Ascending aorta (tissue), 2 donors: ENCODE measurements at places on chromosomes 1 and 21. TPM values are rescaled to one million over a fixed set of nuclear protein-coding genes. Genes with fewer than 3 reads are reported as not detected.
A peak's percentile ranks its signal among the peaks of the same experiment; 100 is the strongest.

DNA sequence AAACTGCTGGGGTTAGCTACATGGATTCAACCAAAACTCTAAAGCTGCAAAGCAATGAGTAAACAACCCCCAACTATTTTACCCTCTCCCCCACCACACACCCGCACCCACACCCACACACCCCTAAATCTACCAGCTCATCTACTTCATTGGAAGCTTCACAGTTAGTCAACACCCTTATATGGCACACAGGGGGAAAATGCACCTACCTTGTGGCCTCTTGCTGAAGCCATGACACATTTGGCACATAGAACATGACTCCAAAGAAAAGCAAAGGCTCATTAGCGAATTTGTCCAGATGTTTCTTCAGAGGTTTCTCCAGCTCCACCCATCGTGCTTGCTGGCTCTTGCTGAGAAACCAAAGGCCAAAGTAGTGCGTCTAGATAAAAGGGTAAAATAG lies 99.8 kb downstream of the PTPN14 start:
- no peak for DNase-seq
- H3K4me3 ChIP-seq = no peak overlapping the region
- H3K27me3 ChIP-seq = no peaks in the 10 kb centered on the region
- H3K36me3 ChIP-seq = no peaks in the 10 kb centered on the region

- H3K36me3 ChIP-seq = no peaks in the 10 kb centered on the region
- no peak overlapping the region for H3K27ac ChIP-seq
- H3K4me1 ChIP-seq = no peaks in the 10 kb centered on the region
- H3K4me3 ChIP-seq = no peak overlapping the region
Observed at GRCh38 chr1:33617451-33617850, 145.0 kb downstream of the ZSCAN20 start.

DNA sequence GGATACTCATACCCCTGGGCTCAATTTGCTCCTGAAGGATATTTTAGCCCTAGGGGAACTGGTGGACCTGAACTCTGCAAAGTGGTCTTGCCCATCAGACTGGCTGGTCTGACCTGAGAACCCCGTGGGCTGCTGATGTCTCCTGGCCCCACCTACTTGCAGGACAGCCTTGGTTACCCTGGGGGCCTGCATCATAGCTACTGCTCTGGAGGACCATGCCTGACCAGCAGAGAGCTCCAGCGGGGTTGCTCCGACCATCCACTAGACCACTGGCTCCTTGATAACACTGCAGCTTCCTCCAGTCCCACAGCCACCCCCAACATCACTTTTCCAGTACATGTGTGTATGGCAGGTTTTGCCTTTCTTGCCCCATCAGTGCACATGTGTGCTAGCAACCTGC lies 331.6 kb upstream of the BRINP3 start:
- H3K4me1 ChIP-seq = no peaks in the 10 kb centered on the region
- H3K36me3 ChIP-seq = no peaks in the 10 kb centered on the region
- H3K27ac ChIP-seq = no peak overlapping the region
- no peak for DNase-seq

- no peaks in the 10 kb centered on the region for H3K4me1 ChIP-seq
- no peak overlapping the region for H3K27ac ChIP-seq
- H3K36me3 ChIP-seq = peaks cover 6% of the 10 kb centered on the region
- no peak overlapping the region for H3K4me3 ChIP-seq
- no peaks in the 10 kb centered on the region for H3K27me3 ChIP-seq
- DNase-seq = no peak
Observed at GRCh38 chr1:26121854-26122773, 10.5 kb downstream of the PDIK1L start.

GRCh38 chr1:157404614-157405013 lies 147.7 kb downstream of the FCRL5 start:
- no peak overlapping the region for H3K27ac ChIP-seq
- H3K36me3 ChIP-seq = no peaks in the 10 kb centered on the region
- DNase-seq = no peak
- no peaks in the 10 kb centered on the region for H3K27me3 ChIP-seq
- H3K4me3 ChIP-seq = no peak overlapping the region

GRCh38 chr1:159906960-159907359 lies 7.0 kb upstream of the CFAP45 start:
- DNase-seq = no peak
- no peak overlapping the region for H3K27ac ChIP-seq
- H3K36me3 ChIP-seq = no peaks in the 10 kb centered on the region
- H3K27me3 ChIP-seq = no peaks in the 10 kb centered on the region

FABP3 gene
- 24.2 TPM for total RNA-seq

DNA sequence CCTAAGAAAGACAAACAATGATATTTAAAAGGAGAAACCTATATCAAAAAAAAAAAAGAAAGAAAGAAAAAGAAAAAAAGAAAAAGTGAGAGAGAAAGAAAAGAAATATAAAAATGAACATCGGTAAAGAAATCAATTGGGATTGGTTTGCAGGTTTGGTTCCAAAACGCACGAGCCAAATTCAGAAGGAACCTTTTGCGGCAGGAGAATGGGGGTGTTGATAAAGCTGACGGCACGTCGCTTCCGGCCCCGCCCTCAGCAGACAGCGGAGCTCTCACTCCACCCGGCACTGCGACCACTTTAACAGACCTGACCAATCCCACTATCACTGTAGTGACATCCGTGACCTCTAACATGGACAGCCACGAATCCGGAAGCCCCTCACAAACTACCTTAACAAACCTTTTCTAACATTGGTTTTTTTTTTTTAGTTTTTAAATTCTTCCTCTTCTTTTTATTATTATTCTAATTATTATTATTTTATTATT lies 11.7 kb downstream of the LHX9 start:
- no peak overlapping the region for H3K27ac ChIP-seq
- DNase-seq = no peak
- no peaks in the 10 kb centered on the region for H3K4me1 ChIP-seq

DNA sequence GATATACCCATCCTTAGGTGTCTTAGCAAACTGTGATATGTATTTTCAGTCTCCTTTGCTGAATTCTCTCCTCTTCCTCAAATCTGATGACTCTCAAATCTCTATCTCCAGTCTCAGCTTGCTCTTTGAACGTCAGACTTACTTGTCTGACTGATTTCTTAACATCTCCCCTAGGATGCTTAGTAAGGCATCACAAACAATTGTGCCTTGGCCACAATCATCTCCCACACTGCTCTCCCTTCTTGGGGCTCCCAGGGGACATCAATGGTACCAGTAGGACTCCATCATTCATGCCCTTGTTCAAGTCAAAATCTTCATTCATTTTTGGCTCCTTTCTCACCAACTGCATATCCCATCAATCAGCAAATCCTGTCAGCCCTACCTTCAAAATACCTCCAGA lies 42.0 kb downstream of the GNG12 start:
- no peak for DNase-seq
- H3K36me3 ChIP-seq = no peaks in the 10 kb centered on the region
- no peak overlapping the region for H3K4me3 ChIP-seq
- peaks cover 20% of the 10 kb centered on the region for H3K4me1 ChIP-seq

- DNase-seq = no peak
- H3K4me3 ChIP-seq = no peak overlapping the region
- no peaks in the 10 kb centered on the region for H3K4me1 ChIP-seq
- H3K36me3 ChIP-seq = no peaks in the 10 kb centered on the region
Observed at GRCh38 chr1:151593730-151594129, 18.1 kb upstream of the SNX27 start.

DNA sequence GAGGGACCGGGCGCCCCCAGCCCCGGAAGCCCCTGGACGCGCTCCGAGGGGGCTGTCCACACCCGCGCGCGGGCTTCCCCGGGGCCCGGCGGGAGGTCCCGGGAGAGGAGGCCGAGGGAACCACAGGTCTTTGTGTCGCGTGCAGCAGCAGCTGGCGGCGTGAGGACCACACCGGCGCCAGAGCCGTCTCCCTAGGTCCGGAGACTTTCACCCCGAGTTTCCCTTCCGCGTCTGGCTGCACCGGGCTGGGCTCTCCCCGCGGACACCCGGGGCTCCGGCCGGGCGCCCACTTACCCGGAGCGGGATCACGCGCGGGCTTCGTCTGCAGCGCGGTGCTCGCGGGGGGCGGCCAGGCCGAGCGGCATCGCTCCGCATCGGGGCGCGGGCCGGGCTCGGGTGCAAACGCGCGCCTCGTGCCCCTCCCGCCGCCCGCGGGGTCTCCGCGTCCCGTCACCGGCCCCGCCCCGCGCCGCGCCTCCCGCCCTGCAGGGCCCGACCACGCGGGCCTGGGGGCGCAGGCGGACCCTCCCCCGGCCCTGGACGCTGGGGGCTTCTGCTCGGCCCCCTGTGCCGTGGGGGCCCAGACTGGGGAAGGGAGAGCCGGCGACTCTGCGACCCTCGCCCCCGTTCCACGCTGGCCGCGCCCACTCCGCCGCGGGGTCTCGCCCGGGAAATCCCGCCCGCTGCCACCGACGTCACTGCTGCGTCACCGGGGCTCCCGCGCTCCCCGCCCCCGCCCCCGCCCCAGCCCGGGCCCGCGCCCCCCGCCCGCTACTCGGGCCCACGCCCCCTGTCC lies at the start of gene GNG4:
TSS of gene GNG4 (minus strand) at position 417 of the 796 bp plus-strand sequence. CDS start 65,946 bp downstream, outside the sequence.
- no peaks in the 10 kb centered on the region for H3K36me3 ChIP-seq
- no peak within 1 kb of the TSS for H3K27ac ChIP-seq
- H3K27me3 ChIP-seq = peaks cover 18% of the 10 kb centered on the region
- no peak for DNase-seq
- peaks cover 5% of the 10 kb centered on the region for H3K4me1 ChIP-seq
- peak within 1 kb of the TSS; percentile 54 for H3K4me3 ChIP-seq

- H3K27ac ChIP-seq = no peak overlapping the region
- H3K4me1 ChIP-seq = no peaks in the 10 kb centered on the region
- H3K4me3 ChIP-seq = no peak overlapping the region
- no peaks in the 10 kb centered on the region for H3K27me3 ChIP-seq
- H3K36me3 ChIP-seq = no peaks in the 10 kb centered on the region
Observed at GRCh38 chr1:100457683-100458082, 80.3 kb upstream of the GPR88 start.

CR1L gene
- not detected for total RNA-seq

ELAPOR1 gene
- not detected for total RNA-seq

HEYL gene
- total RNA-seq = 34.0 TPM

DNA sequence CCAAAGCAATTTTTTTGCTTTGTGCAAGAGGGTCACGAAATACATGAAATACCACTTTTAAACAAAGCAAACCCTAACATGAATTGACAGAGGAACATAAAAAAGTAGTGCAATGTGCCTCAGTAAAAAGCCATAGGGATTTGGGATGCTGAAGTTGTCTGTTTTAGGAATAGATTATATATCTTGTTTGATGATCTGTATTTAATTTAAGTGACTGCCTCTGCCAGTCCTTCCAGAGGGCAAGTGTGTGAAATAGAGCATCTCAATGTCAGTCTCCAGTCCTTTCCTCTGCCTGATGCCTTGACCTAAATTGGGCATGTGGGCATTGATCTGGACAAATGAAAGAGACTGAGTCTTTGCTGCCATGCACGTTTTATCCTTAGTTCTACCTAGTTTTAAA lies 222.8 kb downstream of the PTPRC start:
- H3K4me1 ChIP-seq = no peaks in the 10 kb centered on the region
- H3K27ac ChIP-seq = no peak overlapping the region
- no peaks in the 10 kb centered on the region for H3K36me3 ChIP-seq
- H3K4me3 ChIP-seq = no peak overlapping the region
- H3K27me3 ChIP-seq = no peaks in the 10 kb centered on the region
- no peak for DNase-seq
